ENCODE measurements at places on chromosomes 16 and 17. TPM values are rescaled to one million over a fixed set of nuclear protein-coding genes. Genes with fewer than 3 reads are reported as not detected.
A peak's percentile ranks its signal among the peaks of the same experiment; 100 is the strongest.

- DNase-seq = no peak
Observed at GRCh38 chr17:47230864-47231263, 21.7 kb downstream of the MYL4 start.

Gene METTL26
- total RNA-seq = 43.1 TPM

Gene PRRT2
- total RNA-seq = 1.6 TPM

GRCh38 chr16:2337431-2338296 lies 2.9 kb downstream of the ABCA3 start:
- DNase-seq = no peak

Gene MYCBPAP
- 3.5 TPM for total RNA-seq

Gene SLC5A10
- total RNA-seq = not detected

GRCh38 chr17:65441053-65441605 lies 120.3 kb downstream of the AXIN2 start:
- no peak for DNase-seq

Gene NUP93
- 68.5 TPM for total RNA-seq

DNA sequence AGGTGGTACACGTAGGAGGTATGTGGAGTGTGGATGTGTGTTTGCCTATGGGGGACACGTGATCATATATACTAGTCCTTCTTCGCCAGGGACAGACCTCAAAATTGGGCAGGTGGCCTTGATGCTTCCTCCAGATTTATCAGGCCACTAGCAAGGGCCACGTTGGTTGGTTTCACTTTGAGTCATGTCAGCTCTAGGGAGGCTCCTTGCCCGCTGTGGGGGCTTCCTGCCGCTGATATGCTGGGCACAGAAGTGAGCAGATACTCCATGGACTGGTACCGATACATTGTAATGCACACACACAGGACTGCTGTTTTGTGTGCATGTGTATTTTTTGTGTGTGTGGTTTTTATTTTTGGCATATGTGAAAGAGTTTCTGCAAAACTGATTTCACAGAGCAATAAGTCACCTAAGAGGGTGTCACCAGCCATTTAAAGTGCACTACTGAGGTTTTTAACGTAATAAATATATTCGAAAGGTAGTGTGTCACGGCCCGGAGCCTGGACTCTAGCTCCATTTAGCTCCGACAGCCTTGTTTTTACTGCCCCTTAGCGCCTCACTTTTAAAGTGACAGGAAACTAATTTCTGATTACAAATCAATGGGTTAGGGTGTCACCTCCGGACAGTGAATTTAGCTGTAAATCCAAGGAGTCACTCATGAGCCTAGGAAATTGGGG lies 605.5 kb upstream of the SALL1 start:
- no peak for DNase-seq

DNA sequence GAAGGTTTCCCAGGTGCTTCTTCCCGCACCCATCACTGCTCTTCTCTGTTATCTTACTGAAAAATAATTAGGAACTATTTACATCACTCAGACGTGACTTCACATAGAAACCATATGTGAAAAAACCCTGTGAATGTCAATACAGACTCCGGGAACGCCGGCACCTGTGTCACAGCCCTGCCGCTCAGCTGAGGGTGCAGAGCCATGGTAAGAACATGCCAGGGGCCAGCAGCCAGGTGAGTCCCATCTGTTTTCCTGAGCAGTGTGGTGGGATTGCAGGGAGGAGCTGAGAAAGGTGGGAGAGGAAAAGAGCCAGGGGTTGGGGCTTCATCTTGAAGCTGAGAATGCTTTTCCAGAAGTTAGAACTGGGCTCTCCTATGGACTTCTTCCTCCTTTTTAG lies 13.7 kb downstream of the FOXF1 start:
- no peak for DNase-seq

Gene ABCC11
- 0.16 TPM for total RNA-seq

DNA sequence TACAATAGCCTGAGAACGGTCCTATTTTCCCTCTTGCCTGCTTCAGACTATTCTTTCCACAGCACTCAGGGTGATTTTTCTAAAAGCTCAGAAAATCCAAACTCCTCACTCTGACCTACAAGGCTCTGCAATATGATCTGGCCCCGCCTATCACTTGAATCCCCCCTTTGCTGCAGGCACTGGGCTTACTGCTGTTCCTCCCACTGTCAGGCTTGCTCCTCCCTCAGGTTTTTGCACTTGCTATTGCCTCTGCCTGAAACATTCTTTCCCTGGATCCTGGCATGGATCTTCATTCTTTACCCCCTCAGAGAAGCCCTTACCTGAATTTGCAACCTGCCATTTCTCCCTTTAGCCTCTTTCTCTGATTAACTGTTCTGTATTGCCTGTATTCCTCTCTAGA lies 52.3 kb downstream of the RPGRIP1L start:
- no peak for DNase-seq

Gene CRHR1
- not detected for total RNA-seq

DNA sequence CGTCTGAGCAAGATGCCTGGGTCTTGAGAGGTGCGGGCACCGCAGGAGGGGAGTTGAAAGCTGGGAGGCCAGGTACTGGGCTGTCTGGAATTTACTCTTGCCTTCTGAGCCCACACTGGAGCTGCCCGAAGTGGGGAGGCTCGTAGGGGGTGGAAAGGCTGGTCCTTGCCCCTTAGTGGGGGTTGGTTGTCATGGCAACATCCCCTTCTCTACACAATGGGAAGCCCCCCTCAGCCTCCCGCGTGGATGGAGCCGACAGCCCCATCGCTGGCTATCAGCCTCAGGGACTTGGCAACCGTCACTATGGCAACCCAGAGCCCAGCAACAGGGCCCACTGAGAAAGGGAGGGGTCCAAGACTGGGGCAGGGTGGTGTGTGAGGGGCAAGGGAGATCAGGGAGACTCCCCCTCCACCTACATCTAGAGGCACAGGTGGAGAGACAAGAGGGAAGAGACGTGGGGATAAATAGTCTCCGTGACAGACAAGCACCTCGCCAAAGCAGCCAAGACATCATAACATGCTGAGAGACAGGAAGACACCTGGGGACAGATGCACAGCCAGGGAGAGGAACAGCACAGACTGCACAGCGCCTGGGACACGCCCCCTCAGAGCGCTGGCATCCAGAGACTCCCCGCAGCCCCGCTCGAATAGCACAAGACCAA lies 5.3 kb upstream of the DNAH2 start:
- no peak for DNase-seq

Gene AGRP
- not detected for total RNA-seq

Gene CA7
- total RNA-seq = not detected

- DNase-seq = no peak
Observed at GRCh38 chr17:73660366-73660765, 16.1 kb upstream of the SDK2 start.

Gene FBXW10B
- total RNA-seq = not detected

Gene MT1G
- not detected for total RNA-seq

Gene DBF4B
- total RNA-seq = 1.3 TPM

- DNase-seq = no peak
Observed at GRCh38 chr16:87438611-87438985, 46.5 kb downstream of the MAP1LC3B start.

DNA sequence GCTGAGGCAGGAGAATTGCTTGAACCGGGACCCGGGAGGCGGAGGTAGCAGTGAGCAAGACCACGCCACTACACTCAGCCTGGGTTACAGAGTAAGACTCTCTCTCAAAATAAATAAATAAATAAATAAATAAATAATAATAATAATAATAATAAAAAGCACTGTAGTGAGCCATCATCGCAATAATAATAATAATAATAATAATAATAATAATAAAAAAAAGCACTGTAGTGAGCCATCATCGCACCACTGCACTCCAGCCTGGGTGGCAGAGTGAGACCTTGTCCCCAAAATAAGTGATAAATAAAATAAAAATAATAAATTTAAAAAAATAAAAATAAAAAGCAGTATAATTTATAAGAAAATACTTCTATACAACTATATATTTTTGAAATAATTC lies 40.3 kb downstream of the SMURF2 start:
- DNase-seq = no peak

Gene MYO15A
- 1.8 TPM for total RNA-seq

Gene CDC27
- total RNA-seq = 44.5 TPM

DNA sequence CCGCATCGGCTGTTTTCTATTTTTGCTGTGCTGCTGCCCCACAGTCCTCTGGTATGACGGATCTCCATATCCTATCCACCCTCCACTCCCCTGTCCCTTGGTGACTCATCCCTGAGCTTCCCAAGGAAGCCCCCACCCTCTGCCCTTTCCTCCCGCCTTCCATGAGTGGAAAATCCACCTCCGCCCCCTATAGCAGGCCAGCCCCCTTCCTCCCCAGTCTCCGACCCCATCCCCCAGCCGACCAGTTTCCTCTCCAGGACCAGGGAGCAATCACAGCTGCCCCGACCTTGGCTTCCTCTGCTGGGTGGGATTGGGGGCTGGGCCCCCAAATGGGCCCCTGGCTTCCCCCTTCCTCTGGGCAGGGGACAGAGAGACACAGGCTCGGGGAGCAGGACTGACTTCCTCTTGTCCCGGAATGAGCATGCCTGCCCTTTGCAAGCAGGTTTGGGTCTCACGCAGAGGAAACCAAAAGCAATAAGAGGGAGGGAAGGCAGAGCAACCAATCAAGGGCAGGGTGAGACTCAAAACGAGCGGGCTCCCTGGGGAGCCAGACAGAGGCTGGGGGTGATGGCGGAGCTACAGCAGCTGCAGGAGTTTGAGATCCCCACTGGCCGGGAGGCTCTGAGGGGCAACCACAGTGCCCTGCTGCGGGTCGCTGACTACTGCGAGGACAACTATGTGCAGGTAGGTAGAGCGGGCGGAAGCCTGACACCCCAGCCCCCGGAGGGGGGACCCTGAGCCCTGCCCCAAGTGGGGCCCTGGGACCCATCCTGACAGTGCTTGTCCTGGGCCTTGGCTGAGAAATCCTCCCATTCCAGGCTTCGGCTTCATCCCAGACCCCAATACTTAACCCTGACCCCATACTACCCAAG lies at the start of the genes ABI3 and GNGT2:
Gene ABI3, plus strand, starts transcription at position 550 of the 872 bp plus-strand sequence. Its CDS starts 18 bp downstream, at position 568.
Gene GNGT2, minus strand, starts transcription at position 417 of the 872 bp plus-strand sequence. CDS start 3,152 bp downstream, outside the sequence.
- no peak for DNase-seq

Gene PRPSAP2
- 28.7 TPM for total RNA-seq

DNA sequence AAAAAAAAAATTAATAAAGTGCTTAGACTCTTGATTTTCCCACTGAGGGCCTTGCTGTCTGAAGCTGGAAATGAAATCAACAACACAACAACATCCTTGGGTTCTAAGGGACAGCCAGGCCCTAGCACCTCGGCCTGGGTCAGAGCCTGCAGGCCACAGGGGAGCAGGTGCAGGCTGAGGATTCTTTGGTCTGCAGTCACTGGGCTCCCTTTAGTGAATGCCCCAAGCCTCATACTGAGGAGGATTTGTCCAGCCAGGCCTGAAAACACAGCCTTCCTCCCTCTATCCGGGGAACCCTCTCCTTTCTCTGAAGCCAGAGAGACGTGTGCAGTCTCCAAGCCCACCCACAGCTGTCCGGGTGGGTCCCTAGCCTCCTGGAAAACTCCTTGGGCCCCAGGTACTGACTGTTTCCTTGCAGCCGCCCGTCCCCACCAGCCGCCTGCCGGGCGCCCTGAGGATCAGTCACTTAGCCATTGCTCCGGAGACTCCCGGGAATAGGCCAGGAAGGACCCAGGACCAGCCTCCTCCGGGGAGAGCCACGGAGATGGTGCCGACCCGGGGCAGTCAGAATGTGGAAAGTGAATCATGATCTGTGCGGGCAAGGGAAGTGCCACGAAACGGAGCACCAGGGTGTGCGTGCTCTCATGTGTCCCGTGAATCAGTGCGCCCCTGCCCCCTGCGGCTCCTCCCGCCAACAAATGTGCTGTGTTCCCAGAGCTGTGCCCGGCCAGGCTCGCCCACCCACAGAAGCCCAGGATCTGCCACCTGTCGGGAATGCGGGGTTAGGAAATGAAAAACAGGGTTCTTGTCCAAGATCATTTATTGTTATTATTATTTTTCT lies 91.0 kb downstream of the RTN4RL1 start:
- no peak for DNase-seq

GRCh38 chr17:35244341-35245195 lies 1.7 kb downstream of the SLFN5 start:
- DNase-seq = peak; percentile 83

DNA sequence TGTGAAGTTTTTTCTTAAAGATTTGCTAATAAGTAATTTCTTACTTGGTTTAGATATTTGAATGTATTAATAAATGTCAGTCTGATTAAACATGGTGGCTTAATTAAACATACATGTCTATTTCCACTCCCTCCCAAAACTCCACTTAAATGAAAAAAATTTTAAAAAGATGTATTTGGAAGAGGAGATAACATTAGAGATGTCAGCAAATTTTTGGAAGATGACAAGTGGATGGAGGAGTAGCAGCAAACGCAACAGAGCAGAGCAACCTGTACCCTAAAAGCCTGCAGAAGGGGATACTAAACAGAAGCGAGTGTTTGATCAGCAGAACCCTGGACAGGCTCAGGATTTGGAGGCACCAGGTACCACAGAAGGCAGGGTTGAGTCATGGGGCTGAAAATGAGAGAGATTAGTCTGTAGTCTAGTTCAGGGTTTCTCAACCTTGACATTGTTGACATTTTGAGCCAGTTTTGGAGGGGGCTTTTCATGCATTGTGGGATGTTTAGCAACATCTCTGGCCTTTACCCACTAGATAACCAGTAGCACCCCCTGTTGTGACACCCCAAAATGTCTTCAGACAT lies 17.8 kb downstream of the LUC7L3 start:
- DNase-seq = no peak

Gene KRTAP1-5
- not detected for total RNA-seq

DNA sequence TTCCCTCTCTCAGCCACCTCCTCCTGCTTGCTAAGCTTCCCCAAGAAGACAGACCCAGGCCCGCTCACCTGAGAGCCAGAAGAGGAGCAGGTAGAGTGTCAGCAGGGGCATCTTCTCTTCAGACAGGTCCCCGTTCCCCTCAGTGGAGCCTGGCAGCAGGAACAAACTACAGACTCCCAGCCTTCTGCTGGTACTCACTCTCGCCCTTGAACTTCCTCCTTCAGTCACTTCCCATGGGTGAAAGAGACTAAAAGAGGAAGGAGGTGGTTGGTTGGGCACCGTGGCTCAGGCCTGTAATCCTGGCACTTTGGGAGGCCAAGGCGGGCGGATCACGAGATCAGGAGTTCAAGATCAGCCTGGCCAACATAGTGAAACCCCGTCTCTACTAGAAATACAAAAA lies at the start of gene CD300LF:
Gene CD300LF, minus strand, starts transcription at position 168 of the 400 bp plus-strand sequence. Its CDS starts 57 bp downstream, at position 111.
- DNase-seq = no peak

GRCh38 chr16:51085271-51085670 lies 65.8 kb downstream of the SALL1 start:
- DNase-seq = no peak

DNA sequence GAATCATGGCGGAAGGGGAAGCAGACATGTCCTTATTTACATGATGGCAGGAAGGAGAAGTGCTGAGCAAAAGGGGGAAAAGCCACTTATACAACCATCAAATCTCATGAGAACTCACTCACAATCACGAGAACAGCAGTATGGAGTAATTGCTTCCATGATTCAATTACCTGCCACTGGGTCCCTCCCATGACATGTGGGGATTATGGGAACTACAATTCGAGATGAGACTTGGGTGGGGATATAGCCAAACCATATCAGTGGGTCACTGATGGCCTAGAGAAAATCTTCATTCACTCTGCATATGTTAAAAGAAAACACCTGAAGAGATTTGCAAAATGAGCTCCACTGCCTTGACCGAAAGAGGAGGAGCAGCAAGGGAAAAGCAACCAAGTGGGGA lies 130.3 kb upstream of the FAM20A start:
- no peak for DNase-seq

Gene MYLK3
- total RNA-seq = not detected

- DNase-seq = no peak
Observed at GRCh38 chr17:71764505-71764904, 356.3 kb upstream of the SOX9 start.

GRCh38 chr17:34126965-34127364 lies 128.1 kb upstream of the CCL2 start:
- no peak for DNase-seq

Measured in CD8-positive, alpha-beta T cell (primary cell).